ENCODE measurements at places on chromosomes 6 and 20.

GRCh38 chr6:11589261-11589660, 51.7 kb downstream of the TMEM170B start:
- DNase-seq: no peak

- no peak for DNase-seq
These were observed 151.9 kb downstream of the SH3BGRL2 start for GRCh38 chr6:79782792-79783580.

- DNase-seq: peak; percentile 97
These were observed at the start of gene CSNK2B for GRCh38 chr6:31665501-31666336. Gene CSNK2B (plus strand): TSS chr6:31666080. CDS start chr6:31666832, 752 bp downstream.

GRCh38 chr6:16965689-16966088, 136.2 kb upstream of the STMND1 start:
- no peak for DNase-seq

DNA sequence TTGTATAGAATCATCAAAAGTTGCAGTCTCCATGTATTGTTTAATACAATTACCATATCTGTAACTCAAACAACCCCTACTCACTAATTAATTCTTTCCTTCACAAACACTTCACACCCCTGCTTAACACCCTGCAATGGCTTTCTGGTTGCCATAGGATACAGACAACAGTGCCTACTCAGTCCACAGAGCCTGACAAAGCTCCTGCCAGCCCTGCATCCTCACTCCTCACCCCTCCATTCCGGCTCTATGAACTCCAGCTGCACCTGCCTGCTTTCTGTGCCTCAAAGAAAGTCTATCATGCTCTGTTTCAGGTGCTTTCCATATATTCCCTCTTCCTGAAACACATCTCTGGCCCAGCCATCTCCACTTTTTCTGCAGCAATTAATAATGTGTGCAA, 253.4 kb downstream of the HACE1 start:
- no peak for DNase-seq

- no peak for DNase-seq
These were observed 20.2 kb downstream of the RIPK1 start for GRCh38 chr6:3088446-3088845.

GRCh38 chr6:33343953-33344611, 26.5 kb upstream of the ZBTB22 start:
- no peak for DNase-seq

DNA sequence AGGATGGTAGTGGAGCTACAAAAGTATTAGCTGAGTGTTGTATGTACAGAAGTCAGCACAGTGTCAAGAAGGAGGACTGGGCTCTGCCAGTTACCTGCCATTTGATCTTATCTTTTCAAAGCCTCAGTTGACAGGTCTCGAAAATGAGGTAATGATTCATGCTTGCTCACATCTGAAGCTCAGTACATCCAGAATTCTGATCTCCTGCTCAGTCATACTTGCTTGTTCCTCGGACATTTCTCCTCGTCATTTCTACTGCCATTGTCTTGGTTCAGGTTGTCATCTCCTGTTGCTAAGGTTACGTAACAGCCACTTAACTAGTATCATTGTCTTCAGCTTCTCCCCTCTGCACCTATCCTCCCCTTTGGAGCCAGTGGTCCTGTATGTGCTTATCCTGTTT, 89.5 kb downstream of the SLX4IP start:
- no peak for DNase-seq

DNA sequence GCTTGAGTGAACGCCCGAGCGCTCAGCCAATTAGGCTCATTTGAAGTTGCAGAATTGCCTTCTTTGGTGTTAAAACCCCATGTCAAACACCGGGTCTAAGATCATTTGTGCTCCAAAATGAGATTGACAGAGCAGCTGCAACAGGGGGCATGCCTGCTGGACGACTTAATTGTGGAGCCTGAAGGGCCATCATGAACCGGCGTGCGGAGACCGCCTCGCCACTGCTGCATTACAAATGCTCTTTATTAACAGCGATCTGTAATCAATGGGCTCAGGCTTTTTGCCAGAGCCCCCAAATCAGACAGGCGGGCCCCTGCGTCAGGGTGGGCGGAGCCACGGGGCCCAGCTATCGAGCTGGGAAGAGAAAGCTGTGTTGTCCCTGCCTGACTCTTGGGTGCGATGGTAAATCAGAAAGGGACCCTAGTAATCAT, 183.2 kb downstream of the SIM1 start:
- DNase-seq: no peak

DNA sequence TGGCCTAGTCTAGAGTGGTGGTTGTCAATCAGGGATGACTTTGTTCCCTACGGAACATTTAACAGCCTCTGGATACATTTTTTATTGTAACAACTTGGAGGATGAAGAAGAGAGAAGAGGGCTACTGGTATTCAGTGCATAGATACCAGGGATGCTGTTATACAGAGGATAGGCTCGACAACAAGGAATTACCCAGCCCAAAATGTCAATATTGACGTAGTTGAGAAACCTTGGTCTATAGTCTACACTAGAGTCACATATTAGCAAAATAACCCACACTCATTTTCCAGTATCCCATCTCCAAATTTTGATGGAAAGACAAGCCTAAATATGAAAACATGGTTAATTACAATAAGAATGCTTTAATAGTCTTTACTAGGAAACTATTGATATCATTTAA, 195.1 kb downstream of the PKHD1 start:
- no peak for DNase-seq

- peak; percentile 59 for DNase-seq
These were observed at the start of gene COMMD7 for GRCh38 chr20:32743237-32744112. Gene COMMD7 (minus strand): TSS chr20:32743467. CDS start chr20:32743391, 76 bp downstream.

DNA sequence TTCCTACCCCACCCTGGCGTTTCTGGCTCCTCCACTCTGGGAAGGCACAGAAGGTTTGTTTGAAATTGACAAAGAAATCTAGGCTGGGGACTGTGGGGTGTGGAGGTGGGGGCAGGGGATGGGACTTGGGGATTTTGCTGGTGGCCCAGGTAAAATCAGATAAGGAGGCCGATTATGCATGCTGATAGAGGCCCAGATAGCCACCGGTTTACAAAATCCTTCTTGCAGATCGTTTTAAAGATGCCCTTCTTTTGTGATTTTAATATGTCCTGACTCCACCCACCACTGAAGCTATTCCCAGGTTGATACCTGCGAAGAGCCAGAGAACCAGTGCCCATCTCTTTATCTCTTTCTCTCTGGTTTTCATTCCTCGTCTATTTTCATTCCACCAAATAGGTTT, 104.9 kb downstream of the TFAP2C start:
- DNase-seq: no peak

GRCh38 chr20:50663095-50663821, 28.1 kb downstream of the RIPOR3 start:
- no peak for DNase-seq

DNA sequence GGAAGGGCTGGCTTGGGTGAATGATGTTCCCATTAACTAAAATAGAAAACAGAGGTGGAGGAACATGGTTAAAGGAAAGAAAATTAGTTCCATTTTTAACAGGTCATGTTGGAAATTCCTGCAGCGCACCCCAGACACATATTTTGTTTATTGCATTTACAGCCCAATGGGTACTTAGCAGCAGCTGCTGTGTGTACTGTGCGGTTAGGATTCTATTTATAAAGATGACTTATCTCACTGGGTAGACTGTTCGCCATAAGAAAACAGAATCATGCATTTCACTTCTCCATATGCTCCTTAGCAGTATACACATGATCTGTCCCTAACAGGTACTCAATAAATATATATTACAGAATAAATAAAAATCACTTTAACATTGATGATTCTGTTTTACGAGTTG, 135.8 kb downstream of the SLC35F1 start:
- no peak for DNase-seq

DNA sequence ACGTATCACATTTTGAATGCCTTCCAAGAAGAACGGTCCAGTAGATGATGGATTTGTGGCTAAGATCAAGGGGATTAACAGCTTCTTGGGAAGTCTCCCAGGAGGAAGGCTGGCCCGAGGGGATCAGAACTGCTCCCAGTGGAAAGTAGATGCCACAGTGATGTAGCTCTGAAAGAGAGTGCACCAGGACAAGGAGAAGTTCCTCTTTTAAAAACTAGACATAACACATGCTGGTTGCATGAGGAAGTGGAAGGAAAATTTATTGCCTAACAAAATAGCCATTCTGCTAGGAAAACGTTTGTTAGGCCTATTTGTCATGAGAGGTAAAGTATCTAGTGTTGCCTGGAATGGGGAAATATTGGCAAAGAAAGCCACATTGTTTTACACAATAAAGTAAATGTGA, 87.8 kb downstream of the CDH26 start:
- no peak for DNase-seq

DNA sequence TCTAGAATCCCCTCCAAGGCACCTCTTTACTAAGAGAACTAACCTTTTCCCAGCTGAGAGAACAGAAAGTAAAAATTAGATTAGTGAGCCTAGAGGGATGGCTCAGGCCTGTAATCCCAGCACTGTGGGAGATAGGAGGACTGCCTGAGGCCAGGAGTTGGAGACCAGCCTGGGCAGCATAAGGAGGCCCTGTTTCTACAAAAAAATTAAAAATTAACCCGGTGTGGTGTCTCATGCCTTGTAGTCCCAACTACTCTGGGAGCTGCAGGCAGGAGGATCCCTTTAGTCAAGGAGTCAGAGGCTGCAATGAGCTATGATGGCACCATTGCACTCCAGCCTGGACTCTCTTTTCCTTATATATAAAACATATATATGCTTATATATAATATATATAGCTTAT, 5.5 kb upstream of the OOEP start:
- DNase-seq: no peak

GRCh38 chr20:48619126-48620101, 208.4 kb downstream of the PREX1 start:
- DNase-seq: no peak

GRCh38 chr6:31687321-31687720, 6.5 kb upstream of the LY6G5C start:
- no peak for DNase-seq

DNA sequence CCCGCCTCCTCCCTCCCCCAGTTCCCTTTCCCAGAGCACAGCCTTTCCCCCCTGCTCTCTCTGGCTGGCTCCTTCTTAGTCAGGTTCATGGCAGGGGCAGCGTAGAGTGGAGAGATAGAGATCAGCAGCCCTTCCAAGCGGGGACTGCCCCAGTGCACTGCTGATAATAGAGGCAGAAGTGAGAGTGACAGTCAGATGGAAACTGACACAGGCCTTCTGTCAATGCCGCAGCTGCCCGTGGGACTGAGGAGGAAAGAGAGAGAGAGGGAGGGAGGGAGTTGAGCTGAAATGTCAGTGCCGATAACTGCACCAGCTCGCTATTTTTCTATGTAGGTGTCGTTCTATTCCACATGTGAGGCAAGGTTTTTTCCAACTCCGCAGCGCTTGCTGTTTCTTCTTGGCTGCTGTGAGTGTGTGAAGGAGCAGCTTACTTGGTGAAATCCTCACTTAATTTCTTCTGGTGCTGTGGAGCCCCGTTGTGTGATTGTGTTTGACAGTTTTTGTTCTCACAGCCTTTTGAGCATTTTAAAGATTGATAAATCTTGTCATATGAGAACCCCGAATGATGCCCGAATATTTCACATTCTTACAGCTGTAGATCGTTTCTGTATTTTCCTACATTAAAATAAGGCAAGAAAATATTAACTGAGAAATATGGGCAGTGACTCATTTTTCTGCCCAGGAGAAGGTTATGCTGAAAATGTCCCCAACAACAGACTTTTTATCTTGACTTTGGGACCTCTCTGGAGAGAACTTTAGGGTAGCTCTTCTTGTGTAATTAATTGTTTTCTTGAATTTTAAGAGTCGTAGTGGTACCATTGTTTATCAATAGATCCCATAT, 386.4 kb upstream of the MMS22L start:
- DNase-seq: peak; percentile 10

GRCh38 chr6:46637145-46637544, 15.5 kb downstream of the CYP39A1 start:
- DNase-seq: no peak

GRCh38 chr20:5996765-5997164, 46.3 kb downstream of the MCM8 start:
- DNase-seq: peak; percentile 27

GRCh38 chr6:42079941-42080464, 29.7 kb downstream of the TAF8 start:
- DNase-seq: no peak

DNA sequence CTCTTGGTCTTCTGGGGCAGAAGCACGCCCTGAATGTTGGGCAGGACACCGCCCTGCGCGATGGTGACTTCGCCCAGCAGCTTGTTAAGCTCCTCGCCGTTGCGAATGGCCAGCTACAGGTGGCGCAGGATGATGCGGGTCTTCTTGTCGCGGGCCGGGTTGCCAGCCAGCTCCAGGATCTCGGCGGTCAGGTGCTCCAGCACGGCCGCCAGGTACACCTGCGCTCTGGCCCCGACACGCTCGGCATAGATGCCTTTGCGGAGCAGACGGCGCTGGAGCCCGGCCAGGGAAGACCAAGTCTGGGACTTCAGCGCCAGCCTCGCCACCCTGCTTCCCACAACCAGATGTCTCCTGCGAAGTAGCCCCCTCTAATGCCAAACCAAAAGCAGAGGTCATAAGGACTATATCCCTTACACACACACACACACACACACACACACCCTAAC, 8.0 kb upstream of the SLC17A3 start:
- DNase-seq: no peak

DNA sequence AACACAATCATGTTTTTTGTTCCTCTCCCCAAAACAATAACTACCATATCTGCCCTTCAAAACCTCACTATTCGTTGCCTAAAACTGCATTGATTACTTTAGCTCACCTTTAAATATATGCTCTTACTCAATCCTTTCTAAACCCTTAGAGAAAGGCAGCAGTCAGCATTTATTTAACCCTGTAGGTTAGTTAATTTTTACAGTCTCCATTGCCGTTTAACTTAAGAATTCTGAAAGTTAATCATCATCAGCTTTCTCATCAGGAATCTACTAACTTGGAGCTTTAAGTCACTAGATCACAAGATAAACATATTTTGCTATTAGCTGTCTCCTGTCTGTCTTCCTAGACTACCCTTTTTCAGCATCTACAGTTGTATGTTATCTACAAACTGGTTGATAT, 991.9 kb downstream of the EPHA7 start:
- DNase-seq: no peak

GRCh38 chr6:161091151-161091550, 99.6 kb downstream of the MAP3K4 start:
- no peak for DNase-seq

DNA sequence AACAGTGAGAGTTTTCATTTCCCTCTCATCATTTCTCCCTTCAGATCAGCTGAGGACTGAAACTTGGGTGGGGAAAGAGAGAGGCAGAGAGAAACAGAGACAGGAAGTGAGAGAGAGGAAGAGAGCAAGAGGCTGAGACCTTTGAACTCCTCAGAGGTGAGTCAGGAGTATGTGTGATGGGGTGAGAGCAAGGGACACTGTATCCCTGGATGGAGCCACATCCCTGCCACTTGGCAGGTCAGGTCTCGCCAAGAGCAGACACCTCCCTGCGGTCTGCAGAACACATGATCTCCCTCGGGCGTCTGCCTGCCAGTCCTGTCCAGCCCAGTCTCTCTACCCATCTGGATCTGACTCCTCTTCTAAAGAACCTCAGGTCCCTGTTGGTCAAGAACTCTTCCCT, 62.7 kb upstream of the SYNDIG1 start:
- DNase-seq: no peak

- no peak for DNase-seq
These were observed 8.0 kb upstream of the UQCC2 start for GRCh38 chr6:33719326-33719987.

GRCh38 chr6:68235326-68235784, 399.7 kb upstream of the ADGRB3 start:
- no peak for DNase-seq

- DNase-seq: no peak
These were observed 58.2 kb downstream of the TNFAIP3 start for GRCh38 chr6:137925141-137925698.

GRCh38 chr20:36219671-36220220, 16.5 kb upstream of the AAR2 start:
- DNase-seq: no peak

Data from GM12891 (cell line).